ENCODE measurements at places on chromosomes 6 and 20.

DNA sequence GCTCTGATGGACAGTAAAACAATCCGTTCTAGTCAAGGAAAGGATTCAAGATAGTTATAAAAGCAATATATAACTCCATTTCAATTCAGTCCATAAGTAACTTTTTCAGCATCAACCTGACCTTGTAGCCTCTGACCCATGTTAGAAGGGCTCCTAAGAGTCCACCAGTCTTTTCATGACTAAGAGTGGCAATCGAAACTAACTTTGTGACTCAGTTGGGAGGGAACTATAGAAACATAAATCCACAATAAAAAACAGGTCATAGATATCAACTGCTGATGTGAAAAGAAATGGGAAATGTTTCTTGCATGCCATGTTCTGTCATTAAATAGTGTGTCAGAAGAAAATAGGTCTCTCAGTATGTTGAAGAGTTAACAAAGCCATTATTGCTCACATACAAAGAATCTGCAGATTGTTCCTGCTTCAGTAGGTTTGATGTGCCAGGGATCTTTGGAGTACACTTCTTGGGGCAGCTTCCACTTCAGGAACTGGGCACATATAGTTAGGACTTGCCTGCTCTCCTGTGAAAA lies 16.2 kb upstream of the RBL1 start:
- H3K4me3 ChIP-seq = no peak overlapping the region
- H3K27ac ChIP-seq = no peak overlapping the region
- no peaks in the 10 kb centered on the region for H3K36me3 ChIP-seq

DNA sequence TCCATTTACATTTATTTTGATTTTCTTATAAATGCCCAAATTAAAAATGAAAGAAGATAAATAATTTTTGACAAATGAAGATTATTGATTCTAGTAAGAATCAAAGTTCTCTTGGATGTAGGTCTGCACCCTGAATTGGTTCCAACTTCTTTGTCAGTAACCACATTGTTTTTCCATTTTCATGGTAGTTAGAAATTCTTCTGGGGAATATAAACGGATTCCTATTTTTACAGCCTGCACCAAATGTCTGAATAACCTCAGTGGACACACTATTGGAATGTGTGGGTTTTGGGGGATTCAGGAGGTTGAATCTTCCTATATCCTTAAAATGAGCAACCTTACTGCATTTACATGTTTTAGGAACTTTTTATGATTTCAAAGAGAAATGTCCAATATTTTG lies 1085.3 kb upstream of the MAP3K7 start:
- no peaks in the 10 kb centered on the region for H3K4me1 ChIP-seq
- no peak overlapping the region for H3K4me3 ChIP-seq
- no peak for DNase-seq
- no peaks in the 10 kb centered on the region for H3K36me3 ChIP-seq
- no peaks in the 10 kb centered on the region for H3K27me3 ChIP-seq

GRCh38 chr6:3194535-3195419 lies 32.7 kb downstream of the TUBB2B start:
- no peaks in the 10 kb centered on the region for H3K27me3 ChIP-seq
- H3K36me3 ChIP-seq = no peaks in the 10 kb centered on the region
- H3K4me1 ChIP-seq = no peaks in the 10 kb centered on the region
- H3K27ac ChIP-seq = no peak overlapping the region
- DNase-seq = no peak

- peak overlapping the region; percentile 60 for H3K27ac ChIP-seq
- no peak for DNase-seq
- H3K4me3 ChIP-seq = no peak overlapping the region
- H3K27me3 ChIP-seq = no peaks in the 10 kb centered on the region
- no peaks in the 10 kb centered on the region for H3K4me1 ChIP-seq
- H3K36me3 ChIP-seq = peaks cover 5% of the 10 kb centered on the region
Observed at GRCh38 chr20:53580376-53581111, 13.1 kb downstream of the ZNF217 start.

Data from aorta (tissue), 5 donors.